ENCODE measurements at places on chromosomes 4 and X. TPM values are rescaled to one million over a fixed set of nuclear protein-coding genes. Genes with fewer than 3 reads are reported as not detected.

CNKSR2 gene
- not detected for total RNA-seq

DNA sequence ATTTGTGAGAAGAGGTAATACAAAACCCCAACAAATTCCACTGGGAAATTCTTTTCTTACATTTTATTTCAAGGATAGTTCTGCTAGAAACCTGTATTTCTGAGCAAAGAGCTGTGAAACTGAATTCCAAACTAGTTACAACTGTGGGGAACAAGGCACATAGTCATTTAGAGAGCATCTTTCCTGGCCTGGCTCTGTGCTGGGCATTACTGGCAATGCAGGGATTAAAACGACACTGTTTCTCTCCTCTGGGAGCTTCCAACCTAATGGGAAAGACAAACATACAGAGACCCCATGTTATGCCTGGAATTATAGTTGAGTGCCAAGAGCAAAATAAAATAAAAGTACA lies 36.5 kb downstream of the SUPT20HL1 start:
- DNase-seq = no peak
- peaks cover 13% of the 10 kb centered on the region for H3K27me3 ChIP-seq
- no peak overlapping the region for H3K4me3 ChIP-seq
- no peak overlapping the region for H3K27ac ChIP-seq

DNA sequence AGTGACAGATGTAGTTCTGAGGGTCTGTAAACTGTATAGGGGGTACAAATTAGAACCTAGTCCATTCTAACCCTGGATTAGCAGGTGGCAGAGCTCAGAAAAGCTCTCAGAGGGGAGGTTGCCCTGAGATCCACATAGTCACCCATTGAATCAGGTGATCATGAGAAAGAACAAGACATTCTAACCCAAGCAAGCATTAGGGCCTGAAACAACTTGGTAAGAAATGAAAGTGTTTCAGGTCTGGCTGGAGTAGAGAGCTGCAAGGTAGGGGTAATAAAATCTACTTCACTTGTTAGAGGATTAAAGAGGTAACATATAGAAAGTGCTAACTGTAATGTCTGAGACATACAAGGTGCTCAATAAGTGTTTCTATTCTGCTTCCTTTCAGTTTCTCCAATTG lies 8.8 kb upstream of the BMP2K start:
- H3K4me3 ChIP-seq = no peak overlapping the region
- DNase-seq = no peak
- no peaks in the 10 kb centered on the region for H3K27me3 ChIP-seq
- peaks cover 59% of the 10 kb centered on the region for H3K4me1 ChIP-seq

ZNF518B gene
- 38.1 TPM for total RNA-seq

OTUD6A gene
- not detected for total RNA-seq

DNA sequence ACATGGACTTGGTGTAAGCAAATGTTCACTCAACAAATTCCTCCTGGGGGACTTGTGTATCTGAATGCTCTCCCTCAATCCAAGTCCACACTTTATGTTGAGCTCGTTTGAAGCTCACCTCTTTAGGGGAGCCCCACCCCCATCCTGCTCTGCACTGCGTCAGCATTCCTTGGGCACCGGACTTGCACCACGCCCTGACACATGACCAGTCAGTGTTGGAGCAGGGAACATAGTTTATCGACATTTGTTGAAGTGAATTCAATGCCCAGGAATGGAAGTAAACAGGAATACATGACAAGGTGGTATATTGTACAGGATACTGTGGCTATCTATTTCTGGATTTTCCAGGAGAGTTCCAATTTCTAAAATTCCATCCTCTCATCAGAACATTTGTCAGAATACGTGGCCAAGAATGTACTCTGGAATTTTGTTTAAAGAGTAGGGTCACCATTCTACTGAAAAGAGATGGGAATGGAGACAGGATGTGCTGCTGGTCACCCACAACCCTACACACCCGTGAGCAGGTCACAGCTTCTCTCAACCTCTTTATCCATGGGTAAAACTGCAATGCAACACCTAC lies 60.0 kb upstream of the LNX1 start:
- H3K4me3 ChIP-seq = no peak overlapping the region
- no peaks in the 10 kb centered on the region for H3K36me3 ChIP-seq
- no peak overlapping the region for H3K27ac ChIP-seq
- H3K4me1 ChIP-seq = no peaks in the 10 kb centered on the region
- no peak for DNase-seq

DNA sequence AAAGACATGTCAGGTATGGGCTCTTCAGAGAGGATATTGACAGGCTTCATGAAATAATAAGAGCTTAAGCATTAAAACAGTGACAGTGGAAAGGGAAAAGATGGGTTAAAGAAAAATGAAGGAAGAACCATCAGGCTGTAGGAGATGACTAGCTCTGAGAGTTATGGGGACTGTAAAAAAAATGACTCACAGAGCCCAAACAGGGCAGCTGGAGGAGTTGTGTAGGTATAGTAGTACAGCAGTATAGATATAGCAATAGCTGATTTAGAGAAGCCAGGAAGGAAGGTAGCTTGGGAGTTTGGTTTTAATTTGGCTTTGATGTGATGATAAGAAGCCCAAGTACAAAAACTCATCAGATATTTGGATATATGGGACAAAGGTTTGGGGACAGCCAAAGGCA lies 66.6 kb downstream of the FREM3 start:
- no peaks in the 10 kb centered on the region for H3K36me3 ChIP-seq
- no peak overlapping the region for H3K27ac ChIP-seq
- DNase-seq = no peak
- H3K4me3 ChIP-seq = no peak overlapping the region
- no peaks in the 10 kb centered on the region for H3K4me1 ChIP-seq

HMGN5 gene
- 5.2 TPM for total RNA-seq

- H3K27me3 ChIP-seq = no peaks in the 10 kb centered on the region
- H3K27ac ChIP-seq = no peak overlapping the region
- no peaks in the 10 kb centered on the region for H3K4me1 ChIP-seq
- H3K4me3 ChIP-seq = no peak overlapping the region
These were observed 73.5 kb upstream of the CAMK2D start for GRCh38 chr4:113835005-113835404.

DNA sequence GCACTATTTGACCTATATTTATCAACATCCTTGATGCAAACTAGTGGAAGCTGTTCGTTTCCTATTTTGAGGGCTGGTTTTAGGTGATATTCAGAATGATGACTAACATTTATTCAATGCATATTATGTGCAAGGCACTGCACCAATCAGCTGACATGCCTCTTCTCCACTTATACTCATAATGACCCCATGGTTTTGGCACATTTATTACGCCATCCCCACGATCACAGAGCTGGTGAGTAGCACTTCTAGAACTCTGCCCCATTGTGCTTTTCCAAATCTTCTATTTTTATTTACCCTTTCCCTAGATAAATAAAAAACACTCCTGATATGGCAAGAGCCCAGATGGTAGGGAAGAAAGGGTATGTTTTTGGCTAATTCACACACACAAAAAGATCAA lies 13.1 kb downstream of the SCML1 start:
- no peaks in the 10 kb centered on the region for H3K36me3 ChIP-seq
- H3K4me1 ChIP-seq = no peaks in the 10 kb centered on the region
- H3K4me3 ChIP-seq = no peak overlapping the region
- no peak overlapping the region for H3K27ac ChIP-seq

DNA sequence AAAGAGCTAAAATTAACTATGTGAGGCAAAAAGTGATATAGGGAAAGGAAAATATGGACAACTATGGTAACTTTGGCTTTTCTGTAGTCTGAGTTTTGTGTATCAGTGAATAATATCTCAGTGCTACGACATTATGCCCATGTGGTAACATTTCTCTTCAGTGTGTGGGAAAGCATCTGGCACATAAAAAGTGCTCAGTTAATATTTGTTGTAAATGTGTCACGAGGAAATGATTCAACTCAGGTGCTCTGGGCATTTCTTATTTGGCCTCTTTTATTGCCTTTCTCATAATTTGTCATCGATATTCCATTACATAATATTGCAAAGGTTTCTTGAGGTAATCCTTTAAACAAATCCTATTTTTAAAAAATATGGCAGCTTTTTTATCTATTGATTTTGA lies 17.6 kb downstream of the OFD1 start:
- peaks cover 74% of the 10 kb centered on the region for H3K36me3 ChIP-seq
- H3K4me3 ChIP-seq = no peak overlapping the region
- no peaks in the 10 kb centered on the region for H3K27me3 ChIP-seq
- H3K27ac ChIP-seq = no peak overlapping the region
- no peaks in the 10 kb centered on the region for H3K4me1 ChIP-seq
- DNase-seq = no peak

DNA sequence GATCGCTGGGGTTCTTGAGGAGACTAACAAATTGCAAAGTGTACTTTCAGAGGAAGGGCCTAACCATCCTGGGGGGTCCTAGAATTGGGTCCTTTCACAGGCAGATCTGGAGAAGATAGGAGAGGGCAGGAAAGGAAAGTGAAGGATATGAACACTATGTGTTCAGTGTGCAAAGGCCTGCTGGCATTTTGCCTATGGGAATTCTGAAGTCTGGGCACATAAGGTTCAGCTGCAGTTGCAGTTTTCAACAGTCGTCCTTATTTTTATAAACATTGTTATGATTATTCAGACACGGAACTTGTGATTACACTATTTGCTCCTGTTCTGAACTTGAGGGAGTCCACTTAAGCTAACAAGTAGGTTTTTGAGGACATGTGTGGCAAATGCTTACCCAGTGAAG lies 1.3 kb upstream of the SLC25A5 start:
- no peaks in the 10 kb centered on the region for H3K27me3 ChIP-seq
- peaks cover 28% of the 10 kb centered on the region for H3K36me3 ChIP-seq
- DNase-seq = no peak
- no peak overlapping the region for H3K4me3 ChIP-seq

SHROOM3 gene
- total RNA-seq = 0.07 TPM

GRCh38 chrX:13345037-13345436 lies 25.2 kb upstream of the ATXN3L start:
- no peak overlapping the region for H3K4me3 ChIP-seq
- H3K4me1 ChIP-seq = no peaks in the 10 kb centered on the region
- peaks cover 39% of the 10 kb centered on the region for H3K36me3 ChIP-seq
- H3K27ac ChIP-seq = no peak overlapping the region

GLRA3 gene
- total RNA-seq = 0.11 TPM

BEX5 gene
- total RNA-seq = 1.3 TPM

GRCh38 chr4:1285151-1285789 lies 4.4 kb upstream of the MAEA start:
- H3K27ac ChIP-seq = no peak overlapping the region
- peaks cover 18% of the 10 kb centered on the region for H3K4me1 ChIP-seq
- no peak overlapping the region for H3K4me3 ChIP-seq
- no peaks in the 10 kb centered on the region for H3K36me3 ChIP-seq

GRCh38 chr4:10567766-10568165 lies 110.5 kb upstream of the ZNF518B start:
- no peak for DNase-seq
- H3K36me3 ChIP-seq = no peaks in the 10 kb centered on the region
- no peak overlapping the region for H3K4me3 ChIP-seq
- H3K27me3 ChIP-seq = no peaks in the 10 kb centered on the region
- no peak overlapping the region for H3K27ac ChIP-seq

- H3K4me1 ChIP-seq = no peaks in the 10 kb centered on the region
- H3K4me3 ChIP-seq = no peak overlapping the region
- no peaks in the 10 kb centered on the region for H3K36me3 ChIP-seq
- H3K27me3 ChIP-seq = peaks cover 7% of the 10 kb centered on the region
- no peak for DNase-seq
These were observed 110.2 kb downstream of the APBB2 start for GRCh38 chr4:41104155-41104554.

GDPD2 gene
- total RNA-seq = not detected

DNA sequence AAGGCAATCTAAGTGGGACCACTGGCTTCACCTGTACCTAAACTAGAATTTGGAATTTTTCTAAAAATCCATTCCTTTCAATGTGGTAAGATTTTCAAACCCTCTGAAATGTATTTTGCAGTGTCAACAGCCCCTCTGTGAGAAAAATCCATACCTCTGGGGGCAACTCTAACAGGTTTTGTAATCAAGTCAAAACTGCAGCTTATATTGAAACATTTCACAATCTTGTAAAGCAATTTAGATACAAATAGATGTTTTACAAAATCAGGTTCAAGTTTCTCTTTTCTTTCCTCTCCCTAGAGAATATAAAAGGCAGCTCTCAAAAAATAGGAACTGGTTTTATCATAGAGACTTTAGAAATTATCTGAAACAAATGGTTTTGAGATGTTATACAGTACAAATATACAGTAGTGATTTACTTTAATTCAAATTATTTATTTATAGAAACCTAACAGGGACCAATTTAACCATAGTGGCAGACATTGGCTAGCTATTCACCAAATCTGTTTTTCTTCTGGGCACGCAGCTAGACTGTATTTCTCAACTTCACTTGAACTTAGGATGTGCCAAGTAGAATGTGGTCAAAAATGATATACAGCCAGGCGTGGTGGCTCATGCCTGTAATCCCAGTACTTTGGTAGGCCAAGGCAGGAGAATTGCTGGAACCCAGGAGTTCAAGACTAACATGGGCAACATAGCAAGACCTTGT lies 36.3 kb upstream of the SPINK2 start:
- peaks cover 4% of the 10 kb centered on the region for H3K27me3 ChIP-seq
- no peak for DNase-seq
- H3K27ac ChIP-seq = no peak overlapping the region
- H3K4me1 ChIP-seq = no peaks in the 10 kb centered on the region

GRCh38 chr4:81380437-81380836 lies 91.3 kb downstream of the RASGEF1B start:
- H3K4me1 ChIP-seq = no peaks in the 10 kb centered on the region
- no peak overlapping the region for H3K4me3 ChIP-seq
- no peaks in the 10 kb centered on the region for H3K27me3 ChIP-seq

All from K562 (cell line).